Chondrocyte (in vitro differentiated cells): ENCODE measurements at places on chromosomes 7 and 10.

GRCh38 chr7:156099085-156099484 lies 286.8 kb upstream of the SHH start:
- no peak for DNase-seq

DNA sequence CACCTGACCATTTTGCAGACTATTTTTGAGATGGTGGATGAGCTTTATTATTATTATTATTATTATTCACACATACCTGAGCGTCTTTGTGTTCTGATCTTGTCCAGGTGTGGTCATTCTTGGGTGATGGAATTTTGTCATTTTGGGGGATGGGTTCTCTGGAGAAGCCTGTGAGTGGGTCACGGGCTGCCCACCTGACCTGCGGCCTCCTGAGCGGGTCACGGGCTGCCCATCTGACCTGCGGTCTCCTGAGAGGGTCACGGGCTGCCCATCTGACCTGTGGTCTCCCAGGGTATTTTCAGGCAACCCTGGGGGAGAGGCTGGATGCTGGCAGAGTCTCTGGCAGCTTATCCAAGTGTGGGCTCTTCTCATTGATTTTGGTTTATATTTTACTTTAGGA lies 7.3 kb downstream of the SCART1 start:
- DNase-seq: no peak

GRCh38 chr7:14351167-14351566 lies 361.7 kb upstream of the ETV1 start:
- no peak for DNase-seq

GRCh38 chr7:99102361-99102760 lies 41.5 kb downstream of the SMURF1 start:
- DNase-seq: no peak
